A549 (cell line): ENCODE measurements at places on chromosomes 1 and 21.

DNA sequence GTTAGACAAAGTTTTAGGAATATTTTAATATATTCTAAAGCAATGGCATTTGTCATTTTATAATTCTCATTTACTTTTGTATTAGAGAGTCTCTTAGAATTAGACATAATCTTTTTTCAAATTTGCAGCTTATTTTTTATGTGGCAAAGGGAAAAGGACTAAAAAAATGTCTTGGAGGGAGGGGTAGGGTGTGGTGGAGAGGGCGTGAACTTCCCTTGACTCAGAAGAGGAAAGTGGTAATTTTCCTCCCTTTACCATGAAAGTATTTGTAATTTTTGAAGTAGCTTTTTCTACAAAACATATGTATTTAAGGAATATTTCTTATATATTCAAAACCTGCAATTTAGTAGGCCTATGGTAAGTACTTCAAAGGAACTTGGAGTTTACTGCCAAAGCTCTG is 6.9 kb upstream of the RABGAP1L start:
- DNase-seq: no peak

- no peak for DNase-seq
These were observed 55.6 kb downstream of the PTPRF start for GRCh38 chr1:43586136-43586731.

DNA sequence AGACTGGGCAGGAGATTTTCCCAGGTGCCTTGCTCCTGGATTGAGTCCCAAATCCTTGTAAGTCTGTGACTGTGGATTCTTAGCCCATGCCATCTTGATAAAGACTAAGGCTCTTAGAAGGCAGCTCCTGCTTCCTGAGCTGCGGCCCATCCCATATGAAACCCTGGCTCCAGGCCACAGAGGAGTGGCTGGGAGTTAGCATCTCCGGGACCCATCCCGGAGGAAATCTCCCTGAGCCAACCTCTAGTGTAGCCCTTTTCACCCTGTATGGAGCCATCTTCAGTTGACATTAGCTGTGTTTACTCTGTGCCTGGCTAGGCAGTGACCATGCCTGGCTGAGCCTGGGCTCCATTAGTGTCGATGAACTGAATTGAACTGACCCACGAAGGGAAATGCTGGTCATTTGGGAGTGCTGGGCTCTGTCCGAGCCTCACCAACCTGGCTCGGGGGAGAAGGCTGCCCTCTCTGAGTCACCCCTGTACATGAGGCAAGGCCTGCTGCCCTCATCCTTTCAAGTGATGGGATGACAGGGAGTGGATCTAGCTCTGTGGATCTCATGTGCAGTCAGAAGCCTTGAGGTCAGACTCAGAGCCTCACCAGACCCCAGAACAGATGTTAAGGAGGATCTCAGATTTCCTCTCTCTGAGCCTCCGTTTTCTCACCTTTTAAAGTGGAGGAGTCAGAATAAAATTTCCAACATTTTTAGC is 37.5 kb downstream of the LGR6 start:
- DNase-seq: no peak

- no peak for DNase-seq
These were observed 27.7 kb upstream of the ELAVL4 start for GRCh38 chr1:50080904-50081586.

DNA sequence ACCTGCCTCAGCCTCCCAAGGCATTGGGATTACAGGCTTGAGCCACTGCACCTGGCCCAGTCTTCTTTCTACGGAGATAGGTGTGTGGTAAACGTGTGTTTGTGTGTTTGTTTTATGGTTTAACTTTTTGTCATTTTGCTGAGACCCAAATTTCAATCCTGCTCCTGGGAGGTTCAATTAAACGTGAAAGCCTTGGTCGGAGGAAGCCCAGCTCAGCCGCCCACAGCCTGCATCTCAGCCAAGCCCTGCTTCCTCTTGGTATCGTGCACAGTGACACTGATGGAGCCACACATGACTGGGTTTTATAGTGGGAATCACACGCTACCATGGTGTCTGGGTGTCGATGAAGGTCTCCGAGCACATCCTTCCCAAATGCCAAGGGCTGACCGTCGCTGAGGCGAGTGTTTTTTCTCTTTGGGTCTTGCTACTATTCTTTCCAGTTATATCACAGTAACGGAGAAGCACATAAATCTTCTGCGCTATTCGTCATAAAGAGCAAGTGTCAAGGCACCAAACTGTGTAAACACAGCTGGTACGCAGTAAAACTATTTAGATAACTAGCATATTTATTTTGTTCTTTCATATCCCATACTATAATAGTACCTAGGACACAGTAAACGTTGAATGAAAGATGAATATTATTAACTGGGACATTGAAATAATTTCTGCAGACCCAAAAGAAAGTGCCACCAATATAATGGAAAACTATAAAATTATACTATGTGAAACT is 39.3 kb downstream of the HLCS start:
- peak; percentile 62 for DNase-seq

DNA sequence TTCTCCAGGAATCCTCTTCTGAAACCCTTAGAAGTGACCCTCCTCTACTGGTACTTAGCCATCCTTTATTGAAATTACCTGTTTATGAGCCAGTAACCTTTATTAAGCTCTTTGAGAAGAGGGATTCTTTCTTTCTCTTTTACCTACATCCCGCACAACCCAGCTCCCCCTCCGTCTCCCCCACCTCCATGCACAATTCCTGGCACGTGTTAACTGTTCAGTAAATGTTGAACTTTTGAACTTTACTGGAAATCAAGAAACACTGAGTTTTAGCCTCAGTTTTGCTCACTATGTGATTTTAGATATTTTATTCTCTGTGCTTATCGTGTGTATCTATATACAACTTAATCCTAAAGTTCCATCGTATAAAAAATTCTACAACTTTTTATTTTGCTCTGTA is 1.8 kb downstream of the TMED5 start:
- DNase-seq: no peak

- no peak for DNase-seq
These were observed 118.9 kb downstream of the PGBD5 start for GRCh38 chr1:230307213-230307612.

DNA sequence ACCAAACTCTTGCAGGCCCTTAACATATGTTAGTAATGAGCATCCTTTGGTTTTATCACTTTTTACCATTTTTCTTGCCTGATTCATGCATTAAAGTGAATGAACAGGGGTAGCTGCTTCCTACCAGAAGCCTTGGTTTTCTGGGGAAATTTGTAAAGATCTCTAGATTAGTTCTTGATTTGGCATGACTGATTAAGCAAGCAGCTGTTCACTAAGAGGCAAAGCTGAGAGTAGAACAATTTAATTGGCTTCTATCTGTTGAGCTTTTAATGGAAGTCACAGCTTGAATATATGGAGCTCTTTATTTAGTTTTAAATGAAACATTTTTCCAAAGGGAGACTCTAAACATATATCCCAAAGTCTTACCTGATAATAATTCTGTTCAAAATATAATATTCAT is 23.6 kb downstream of the TLCD4 start:
- DNase-seq: no peak

DNA sequence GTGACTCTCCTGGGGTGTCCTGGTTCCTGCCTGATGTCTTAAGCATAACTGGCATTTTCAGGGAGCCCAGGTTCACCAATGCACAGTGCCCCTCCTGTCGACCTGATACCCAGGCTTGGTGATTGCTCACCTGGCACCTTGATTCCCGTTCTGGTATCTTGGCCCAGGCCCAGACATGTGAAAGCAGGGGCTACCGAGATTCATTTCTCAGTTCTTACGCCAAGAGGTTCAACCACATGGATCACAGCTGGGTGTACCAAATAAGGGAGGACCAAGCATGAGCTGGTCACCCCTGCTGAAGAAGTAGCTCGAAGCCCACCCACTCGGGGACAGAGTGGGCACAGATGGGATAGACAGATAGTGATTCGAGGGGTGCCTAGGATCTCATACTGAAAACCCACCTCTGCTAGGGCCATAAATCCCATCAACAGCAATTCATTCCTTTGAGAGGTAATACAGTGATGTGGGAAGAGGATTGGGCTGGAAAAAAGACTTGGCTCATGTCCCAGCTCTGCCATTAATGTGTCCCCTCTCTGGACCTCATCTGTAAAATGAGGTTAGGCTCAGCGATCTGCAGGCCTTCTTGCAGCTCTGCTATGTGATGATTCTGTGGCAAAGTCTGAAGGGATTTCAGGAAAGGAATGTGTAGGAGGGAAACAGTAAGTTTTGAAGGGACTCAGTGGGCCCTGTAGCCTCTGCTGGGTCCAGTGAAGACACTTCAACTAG is 2.7 kb downstream of the EPHX1 start:
- no peak for DNase-seq

- DNase-seq: peak; percentile 94
These were observed 19.5 kb downstream of the TEX35 start for GRCh38 chr1:178532392-178532791.

GRCh38 chr1:111471012-111471411 is 2.8 kb upstream of the C1orf162 start:
- DNase-seq: no peak

DNA sequence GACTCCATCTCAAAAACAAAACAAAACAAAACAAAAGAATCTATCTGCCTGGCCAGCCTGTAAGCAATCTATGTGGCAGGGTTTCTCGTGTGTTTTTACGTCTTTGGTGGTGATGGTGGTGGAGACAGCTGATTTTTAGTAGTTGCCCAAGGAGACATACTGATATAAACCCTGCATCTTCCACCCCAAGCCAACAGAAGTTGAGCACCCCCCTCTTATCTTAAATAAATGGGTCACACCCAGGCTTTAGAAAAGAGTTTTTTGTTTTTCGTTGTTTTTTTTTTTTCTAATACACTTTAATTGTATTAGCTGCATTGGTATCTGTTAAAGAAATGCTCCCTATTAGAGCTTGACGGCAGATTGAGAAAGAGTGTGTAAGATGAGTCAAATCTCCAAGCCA is 134.7 kb downstream of the GLUL start:
- DNase-seq: no peak

GRCh38 chr21:44064852-44065403 is 42.3 kb upstream of the PWP2 start:
- no peak for DNase-seq

DNA sequence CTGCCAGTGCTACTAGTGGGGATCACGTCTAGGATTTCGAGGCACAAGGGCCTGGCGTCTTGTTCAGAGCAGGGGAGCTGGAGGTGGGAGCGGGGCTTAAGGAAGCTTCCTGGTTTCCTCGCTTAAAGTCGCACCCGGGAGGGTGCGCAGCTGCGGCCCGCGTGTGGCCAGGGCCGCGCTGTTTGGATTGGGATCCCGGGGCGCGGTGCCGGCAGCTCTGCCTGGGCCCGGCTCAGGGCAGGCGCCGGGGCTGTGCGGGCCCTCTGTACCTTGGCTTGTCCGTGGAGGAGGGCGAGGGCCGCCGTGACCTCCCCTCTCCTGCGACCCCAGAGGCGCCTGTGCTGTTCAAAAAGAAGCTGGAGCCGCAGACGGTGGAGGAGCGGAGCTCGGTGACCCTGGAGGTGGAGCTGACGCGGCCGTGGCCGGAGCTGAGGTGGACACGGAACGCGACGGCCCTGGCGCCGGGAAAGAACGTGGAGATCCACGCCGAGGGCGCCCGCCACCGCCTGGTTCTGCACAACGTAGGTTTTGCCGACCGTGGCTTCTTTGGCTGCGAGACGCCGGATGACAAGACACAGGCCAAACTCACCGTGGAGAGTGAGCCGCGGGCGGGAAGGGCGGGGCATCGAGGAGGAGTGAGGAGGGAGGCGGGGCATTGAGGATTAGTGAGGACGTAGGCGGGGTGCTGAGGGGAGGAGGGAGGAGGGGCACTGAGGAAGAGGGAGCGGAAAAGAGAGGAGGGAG is 67.8 kb downstream of the OBSCN start:
- DNase-seq: no peak

DNA sequence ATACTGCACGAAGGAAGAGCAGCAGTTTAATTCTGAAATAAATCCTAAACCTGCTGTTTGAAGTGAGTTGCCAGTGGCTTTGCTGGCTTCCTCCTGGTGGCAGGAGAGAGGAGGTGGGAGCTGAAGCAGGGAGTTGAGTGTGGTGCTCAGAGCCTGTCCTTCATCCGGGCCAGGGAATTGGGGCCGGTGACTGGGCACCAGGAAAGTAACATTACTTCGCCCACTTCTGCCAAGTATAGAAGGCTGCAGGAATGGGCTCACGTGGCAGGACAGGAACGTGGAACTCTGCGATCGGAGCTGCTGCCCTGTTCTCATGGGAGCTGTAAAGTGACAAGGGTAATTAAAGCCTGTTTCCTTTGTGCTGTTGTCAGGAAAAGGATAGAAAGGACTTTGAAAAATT is 8.7 kb downstream of the TOR3A start:
- DNase-seq: no peak

DNA sequence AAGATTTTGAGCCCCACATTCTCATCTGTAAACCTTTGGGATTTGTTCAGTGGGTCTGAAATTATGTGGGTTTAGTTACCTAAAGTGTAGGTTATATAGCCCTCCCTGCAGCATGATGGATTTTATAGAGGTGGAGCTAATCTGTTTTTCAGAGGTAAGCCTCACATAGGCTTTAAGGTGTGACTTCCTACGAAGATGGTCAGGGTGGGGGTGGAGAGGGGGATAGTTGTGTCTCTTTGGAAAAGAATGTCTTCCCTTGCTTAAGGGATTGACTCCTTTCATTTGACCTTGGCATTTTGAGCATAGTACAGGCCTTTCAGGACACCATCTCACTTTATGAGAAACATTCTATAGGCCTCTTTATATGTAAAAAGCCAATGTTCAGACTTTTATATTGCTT is 3.4 kb downstream of the CACHD1 start:
- no peak for DNase-seq

GRCh38 chr1:70498666-70499065 is 87.6 kb downstream of the CTH start:
- no peak for DNase-seq

DNA sequence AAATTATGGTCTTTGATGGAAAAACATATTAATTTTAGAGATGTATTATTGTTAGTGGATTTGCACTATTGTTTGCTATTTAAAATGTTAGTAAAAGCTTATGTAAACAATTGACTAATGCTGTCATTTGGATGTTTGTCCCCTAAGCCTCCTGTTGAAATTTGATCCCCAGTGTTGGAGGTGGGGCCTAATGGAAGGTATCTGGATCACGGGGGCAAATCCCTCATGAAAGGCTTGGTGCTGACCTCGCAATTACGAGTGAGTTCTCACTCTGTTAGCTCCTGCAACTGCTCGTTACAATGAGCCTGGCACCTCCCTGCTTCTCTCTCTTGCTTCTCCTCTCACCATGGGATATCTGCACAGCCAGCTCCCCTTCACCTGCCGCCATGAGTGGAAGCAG is 14.3 kb downstream of the TMEM35B start:
- DNase-seq: no peak

GRCh38 chr1:227043755-227044154 is 103.7 kb downstream of the COQ8A start:
- DNase-seq: peak; percentile 14
